Stimulated activated CD4-positive, alpha-beta T cell treated with anti-CD3 and anti-CD28 coated beads, TNF-alpha, amount 100 ng/mL, for 48 hours (primary cell): ENCODE measurements at places on chromosomes 4 and X.

- no peak for DNase-seq
Observed at GRCh38 chrX:147899379-147900114, 12.2 kb upstream of the FMR1 start.

DNA sequence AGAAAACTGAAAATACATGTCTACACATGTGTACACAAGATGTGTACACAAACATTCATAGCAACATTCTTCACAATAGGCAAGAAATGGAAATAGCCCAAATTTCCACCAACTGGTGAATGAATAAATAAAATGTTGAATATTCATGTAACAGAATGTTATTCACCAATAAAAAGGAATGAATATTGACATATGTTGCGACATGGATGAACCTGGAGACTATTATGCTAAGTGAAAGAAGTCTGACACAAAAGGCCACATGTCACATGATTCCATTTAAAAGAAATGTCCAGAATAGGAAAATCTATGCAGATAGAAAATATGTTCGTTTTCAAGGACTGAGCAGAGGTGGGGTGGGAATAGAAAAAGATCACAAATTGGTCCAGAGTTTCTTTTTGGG is 34.6 kb upstream of the LNX1 start:
- no peak for DNase-seq

DNA sequence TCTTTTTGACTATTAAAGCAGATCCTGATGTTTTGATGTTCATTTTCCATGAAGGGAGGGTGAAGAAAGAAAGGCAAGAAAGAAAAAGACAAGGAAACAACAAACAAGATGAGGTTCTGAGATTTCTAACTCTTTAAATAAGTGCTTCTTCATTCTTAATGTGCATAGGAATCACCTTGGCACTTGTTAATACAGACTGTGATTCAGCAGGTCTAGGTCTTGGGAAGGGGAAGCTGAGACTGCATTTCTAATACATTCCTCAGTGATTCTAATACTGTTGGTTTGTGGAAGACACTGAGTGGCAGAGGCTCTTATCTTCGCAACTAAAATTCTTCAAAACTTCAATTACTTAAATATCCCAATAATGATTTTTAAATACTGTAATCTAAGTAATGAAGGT is 95.2 kb upstream of the NAP1L5 start:
- DNase-seq: no peak

GRCh38 chrX:136028383-136028984 is 43.2 kb downstream of the SLC9A6 start:
- DNase-seq: no peak

GRCh38 chrX:103585411-103586313 is at the start of gene TCEAL4:
Gene TCEAL4, plus strand, starts transcription at chrX:103585515. Its CDS starts 1,161 bp downstream, at chrX:103586676.
- DNase-seq: no peak

- no peak for DNase-seq
Observed at GRCh38 chr4:72591547-72592454, 22.8 kb upstream of the ADAMTS3 start.

- no peak for DNase-seq
Observed at GRCh38 chr4:181970366-181970765, 272.8 kb upstream of the TENM3 start.

DNA sequence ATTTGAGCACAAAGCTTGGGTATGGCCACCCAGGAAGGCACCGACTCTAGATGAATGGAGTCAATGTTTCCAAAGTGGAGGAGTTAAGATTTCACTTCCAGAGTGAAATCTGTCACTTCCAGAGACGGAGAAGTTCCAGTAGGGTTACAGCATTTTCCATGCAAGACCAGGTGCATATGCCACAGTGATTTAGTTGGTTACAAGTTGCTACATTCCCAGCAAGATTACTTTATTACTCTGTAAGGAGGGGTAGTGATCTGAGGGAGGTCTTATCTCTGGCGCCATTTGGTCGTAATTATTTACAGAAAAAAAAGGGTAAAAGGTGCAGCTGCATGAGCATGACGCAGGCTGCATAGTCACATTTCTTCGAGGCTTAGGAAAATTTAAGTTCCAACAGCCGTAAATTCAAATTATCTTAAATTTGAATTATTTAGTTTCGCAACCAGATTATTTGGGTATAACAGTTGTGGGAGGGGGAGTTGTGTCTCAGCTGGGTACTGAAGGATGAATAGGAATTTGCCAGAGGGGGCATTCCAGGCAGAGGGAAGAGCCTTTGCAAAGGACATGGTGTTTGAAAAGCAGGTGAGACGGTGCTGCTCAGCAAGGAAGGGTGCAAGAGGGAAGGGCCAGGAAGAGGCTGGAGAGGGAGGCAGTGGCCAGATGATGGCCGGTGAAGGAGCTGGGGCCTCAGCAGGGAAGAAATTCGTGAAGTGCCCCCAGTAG is 17.4 kb upstream of the AFAP1 start:
- no peak for DNase-seq

DNA sequence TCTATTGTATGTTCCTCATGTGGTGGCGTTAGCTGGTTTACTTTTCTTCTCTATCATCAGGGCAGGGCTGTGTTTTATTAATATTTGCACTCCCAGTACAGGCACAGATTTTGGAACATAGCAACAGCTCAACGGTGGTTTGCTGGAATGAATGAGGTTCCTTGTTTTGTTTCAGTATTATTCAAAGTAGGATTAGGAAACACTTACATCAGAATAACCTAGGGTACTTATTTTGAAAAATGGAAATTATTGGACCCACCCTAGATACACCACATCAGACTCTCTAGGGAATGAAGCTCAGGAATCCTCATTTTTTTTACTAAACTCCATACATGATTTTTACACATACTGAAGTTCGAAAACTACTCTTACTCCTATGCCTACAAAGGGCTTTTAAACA is 108.8 kb upstream of the ENPEP start:
- DNase-seq: no peak

DNA sequence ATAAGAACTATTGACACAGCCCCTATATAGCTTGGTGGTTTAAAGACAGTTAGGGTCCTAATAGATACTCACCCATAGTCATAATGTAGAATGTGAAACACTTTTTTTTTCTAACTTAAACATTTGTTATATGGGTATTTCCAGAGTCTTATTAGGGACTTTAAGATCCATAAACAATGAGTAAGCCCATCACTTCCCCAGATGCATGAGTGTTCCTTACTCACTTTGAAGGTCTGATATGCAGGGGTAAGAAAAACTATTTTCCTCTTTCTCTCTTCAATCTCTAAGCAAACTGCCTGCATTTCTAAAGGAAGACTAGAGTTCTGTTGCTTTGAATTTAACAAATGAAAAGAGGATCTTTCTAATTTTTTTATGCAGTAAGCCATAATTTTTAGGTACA is 443.6 kb upstream of the PITX2 start:
- no peak for DNase-seq

GRCh38 chr4:57219431-57219830 is 109.2 kb upstream of the IGFBP7 start:
- DNase-seq: no peak

- DNase-seq: no peak
Observed at GRCh38 chr4:125231661-125232060, 83.1 kb upstream of the FAT4 start.

GRCh38 chr4:95898226-95898625 is 58.3 kb downstream of the PDHA2 start:
- DNase-seq: no peak

DNA sequence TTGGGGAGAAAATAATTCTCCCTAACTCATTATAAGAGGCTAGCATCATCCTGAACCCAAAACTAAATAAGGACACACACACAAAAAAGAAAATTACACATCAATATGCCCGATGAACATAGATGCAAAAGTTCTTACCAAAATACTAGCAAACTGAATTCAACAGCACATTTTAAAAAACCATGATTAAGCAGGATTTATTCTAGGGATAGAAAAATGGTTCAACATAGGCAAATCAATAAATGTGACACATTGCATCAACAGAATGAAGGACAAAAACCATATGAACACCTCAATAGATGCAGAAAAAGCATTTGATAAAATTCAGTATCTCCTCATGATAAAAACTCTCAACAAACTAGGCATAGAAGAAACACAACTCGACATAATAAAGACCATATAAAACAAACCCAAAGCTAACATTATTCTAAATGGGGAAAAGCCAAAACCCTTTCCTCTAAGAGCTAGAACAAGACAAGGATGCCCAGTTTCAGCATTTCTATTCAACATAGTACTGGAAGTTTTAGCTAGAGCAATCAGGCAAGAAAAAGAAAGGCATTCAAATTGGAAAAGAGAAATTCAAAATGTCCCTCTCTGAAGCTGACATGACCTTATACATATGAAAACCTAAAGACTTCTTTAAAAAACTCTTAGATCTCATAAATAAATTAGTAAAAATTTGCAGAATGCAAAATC is 200.9 kb downstream of the NKX6-1 start:
- no peak for DNase-seq

DNA sequence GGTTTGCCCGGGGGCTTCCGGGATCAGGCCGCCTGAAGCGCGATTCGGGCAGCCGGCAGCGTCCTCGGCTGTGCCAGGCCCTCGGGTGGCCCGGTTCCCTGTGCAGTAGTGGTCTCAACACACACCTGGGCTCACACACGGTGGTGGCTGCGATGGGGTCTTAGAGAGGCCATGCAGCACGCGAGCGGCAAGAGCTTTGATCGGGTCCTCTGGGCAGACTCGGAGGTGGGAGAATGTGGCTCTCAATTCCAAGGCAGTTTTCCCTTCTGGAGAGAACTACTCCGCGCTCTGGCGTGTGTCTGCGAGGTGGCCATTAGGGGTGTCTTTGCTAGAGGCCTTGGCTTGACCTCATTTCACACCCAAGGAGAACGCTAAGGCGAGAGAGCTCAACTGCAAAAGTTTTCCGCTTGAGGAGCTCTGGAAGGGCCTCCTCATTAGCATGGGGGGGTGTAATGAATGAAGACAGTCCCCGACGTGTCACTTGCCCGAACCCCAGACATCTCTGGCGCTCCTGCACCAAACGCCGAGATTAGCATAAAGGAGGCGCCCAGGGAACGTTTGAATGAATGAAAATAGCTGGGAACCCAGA is 771 bp upstream of the RBPJ start:
- peak; percentile 45 for DNase-seq

GRCh38 chr4:78621395-78621794 is 69.8 kb downstream of the ANXA3 start:
- DNase-seq: no peak

DNA sequence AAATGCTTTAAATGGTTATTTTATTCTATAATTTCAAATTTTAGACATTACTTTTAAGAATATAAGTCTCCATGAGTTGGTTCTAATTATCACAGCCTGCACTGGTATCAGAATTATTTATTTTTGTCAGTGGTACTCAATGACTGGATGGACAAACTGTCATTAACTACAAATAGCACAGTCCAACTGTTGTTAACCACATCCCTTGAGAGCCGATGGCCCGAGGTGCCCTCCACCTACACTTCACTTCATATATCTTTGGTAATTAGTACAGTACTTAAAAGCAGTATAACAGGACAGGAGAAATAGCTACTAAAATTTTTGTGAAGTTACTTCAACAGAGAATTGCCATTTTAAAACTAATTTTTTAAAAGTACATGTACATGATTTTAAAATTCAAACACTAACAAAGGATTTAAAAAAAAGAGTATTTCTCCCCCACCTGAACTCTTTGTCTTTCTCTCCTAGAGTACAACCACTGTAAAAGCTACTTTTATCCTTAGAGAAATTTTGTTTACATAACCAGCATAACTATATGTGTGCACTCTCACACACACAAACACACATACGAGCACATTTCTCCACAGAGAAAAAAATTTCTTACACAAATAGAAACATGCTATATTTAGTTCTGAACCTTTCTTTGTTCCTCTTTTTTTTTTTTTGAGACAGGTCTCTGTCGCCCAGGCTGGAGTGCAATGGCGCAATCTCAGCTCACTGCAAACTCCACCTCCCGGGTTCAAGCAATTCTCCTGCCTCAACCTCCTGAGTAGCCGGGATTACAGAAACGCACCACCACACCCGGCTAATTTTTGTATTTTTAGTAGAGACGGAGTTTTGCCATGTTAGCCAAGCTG is 6.5 kb downstream of the TIFA start:
- no peak for DNase-seq

DNA sequence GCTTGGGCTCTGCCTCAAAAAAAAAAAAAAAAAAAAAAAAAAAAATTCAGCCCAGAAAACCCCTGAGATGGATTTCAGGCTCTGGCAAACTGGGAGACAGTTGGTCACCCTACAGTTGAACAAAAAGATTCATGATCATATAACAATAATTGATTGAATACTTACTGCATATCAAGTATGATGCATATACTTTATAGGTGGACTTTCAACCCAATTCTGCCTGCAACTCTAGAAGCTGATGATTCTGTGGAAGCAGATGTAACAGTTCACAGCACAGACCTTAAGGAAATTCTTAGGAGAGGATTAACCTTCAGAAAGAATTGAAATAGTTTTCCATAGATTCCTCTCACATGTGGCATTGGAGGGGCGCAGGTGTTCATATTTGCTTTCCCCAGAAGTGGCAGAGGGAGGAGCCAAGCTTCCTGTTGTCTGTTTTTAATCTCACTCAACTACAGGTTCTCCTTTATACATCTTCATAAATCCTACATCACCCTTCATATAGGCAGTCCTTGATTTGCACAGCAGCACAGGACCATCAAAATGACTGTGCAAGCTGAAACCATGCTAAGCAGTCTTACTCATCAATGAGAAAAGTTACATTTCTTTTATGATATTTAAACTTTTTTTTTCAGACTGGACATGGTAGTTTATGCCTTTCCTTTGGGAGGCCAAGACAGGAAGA is 149.4 kb upstream of the KLF3 start:
- DNase-seq: no peak

- no peak for DNase-seq
Observed at GRCh38 chr4:130071746-130072145, 975.8 kb downstream of the C4orf33 start.

DNA sequence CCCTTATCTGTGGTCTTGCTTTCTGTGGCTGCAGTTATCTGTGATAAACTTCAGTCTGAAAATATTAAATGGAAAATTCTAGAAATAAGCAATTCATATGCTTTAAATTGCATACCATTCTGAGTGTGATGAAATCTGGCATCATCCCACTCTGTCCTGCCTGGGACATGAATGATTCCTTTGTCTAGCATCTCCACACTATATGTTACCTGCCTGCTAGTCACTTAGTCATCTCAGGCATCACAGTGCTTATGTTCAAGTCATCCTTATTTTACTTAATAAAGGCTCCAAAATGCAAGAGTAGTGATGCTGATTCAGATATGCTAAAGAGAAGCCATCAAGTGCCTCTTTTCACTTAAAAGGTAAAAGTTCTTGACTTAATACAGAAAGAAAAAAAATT is 14.3 kb upstream of the RAB9B start:
- no peak for DNase-seq
